ENCODE measurements at places on chromosomes 1 and 21.
A peak's percentile ranks its signal among the peaks of the same experiment; 100 is the strongest.

DNA sequence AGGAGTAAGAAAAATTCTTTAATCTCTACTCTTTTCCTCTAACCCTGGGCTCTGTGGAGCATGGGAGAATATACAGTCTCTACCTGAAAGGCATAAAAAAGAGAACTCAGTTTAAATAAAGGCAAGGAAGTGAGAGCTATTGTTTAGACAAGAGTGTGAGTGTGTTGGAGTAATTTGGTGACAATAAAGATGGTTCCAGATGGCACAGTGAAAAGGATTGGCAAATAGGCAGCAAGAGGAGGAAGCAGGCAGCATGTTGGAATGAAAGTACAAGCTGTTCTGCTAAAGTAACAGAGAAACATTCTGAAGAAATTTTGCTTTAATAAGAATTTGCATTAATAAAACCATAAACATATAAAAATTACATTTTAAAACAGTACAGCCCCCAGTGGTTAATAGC is 163.4 kb downstream of the DNM3 start:
- no peak for DNase-seq

DNA sequence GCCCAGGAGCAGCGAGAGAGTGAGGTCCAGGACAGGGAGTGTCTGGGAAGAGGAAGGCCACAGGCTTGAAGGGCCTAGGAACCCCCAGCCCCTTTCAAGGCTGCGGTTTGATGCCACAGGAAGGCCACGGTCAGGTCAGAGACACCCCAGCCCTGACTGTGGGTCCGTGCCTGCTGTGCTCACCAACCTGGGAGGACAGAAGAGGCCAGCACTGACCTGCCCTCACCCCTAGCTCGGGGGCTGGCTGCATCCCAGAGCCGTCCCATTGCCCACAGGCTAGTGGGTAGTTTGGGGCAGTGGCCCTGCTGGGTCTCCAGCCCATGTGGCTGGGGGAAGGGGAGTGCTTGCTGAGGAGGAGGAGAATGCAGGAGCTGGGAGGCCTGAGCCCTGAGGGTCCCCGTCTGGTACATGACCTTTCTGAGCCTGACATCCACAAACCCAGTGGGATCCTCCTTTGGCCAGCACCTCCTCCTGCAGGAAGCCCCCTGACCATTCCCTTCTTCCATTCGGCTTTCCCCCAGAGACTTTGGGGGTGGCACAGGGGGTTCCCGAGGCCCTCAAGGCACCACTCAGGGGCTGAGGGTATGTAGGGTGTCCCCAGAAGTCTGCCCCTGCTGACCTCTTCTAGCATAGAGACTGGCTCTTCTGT is 54.3 kb downstream of the WNT9A start:
- DNase-seq, result peak; percentile 25

GRCh38 chr1:165883056-165883455 is 55.6 kb downstream of the UCK2 start:
- DNase-seq, result no peak

DNA sequence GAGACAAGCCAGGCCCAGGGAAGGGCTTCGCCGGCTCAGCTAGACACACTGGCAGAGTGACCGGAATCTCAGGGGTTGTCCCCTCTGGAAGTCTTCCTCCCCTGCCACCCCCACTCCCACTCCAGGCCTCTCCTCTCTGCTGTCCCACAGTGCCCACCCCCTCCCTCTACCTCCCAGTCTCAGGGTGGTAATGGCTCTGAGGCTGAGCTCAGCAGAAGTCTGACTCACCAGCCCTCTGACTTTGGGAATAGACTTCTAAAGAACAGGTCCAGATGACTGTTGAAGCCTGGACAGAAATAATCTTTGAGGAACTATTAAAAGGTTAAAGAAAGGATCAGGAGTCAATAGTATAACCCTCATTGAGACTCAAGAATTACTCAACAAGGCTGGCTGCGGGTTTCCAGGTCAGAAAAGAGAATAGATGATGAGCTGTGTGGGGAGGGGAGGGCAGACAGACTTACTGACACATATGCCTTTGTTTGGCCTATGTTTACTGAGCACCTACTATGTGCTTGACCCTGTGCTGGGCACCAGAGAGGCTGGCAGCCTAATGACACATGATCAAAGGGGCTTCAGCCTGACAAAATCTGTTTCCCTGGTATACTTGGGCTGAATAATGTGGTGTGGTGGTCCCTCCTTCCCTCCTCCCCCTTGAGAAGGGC is 8.2 kb downstream of the HCRTR1 start:
- DNase-seq, result no peak

DNA sequence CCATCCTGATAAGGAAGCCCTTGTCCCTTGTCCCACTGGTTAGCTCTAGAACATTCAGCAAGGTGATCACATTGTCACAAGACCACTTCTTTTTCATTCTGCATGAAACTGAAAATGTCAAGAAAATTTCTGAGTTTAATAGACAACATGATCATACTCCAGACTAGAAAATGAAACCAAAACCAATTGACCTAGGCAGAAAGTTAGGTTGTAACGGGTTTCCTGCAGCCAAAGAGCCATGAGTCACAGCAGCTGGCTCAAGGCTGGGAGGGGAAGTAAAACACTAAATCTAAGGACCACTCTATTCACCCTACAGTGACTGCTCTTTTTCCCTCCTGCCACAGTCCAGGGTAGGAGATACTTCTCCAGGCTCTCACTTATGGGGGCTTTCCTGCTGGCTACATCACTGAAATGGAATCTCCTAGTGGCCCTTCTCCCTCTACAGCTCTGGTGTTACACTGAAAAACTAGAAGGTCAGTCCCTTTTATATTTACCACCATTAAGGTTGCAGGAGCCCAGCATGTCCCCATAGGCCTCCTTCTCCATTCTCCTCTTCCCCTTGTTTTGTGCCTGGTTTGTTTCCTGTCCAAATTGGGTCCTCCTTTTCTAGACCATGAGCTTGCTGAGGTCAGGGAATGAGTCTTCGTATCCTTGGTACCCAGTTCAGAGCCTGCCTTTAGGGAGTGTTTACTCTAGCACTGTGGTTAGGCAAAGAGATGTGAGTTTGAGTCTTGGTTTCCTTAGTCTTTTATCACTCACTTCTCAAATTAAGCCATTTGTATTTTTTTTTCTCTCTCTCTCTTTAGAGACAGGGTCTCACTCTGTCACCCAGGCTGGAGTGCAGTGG is 236.5 kb upstream of the JUN start:
- DNase-seq, result peak; percentile 31

GRCh38 chr1:4797429-4797828 is 143.0 kb downstream of the AJAP1 start:
- no peak for DNase-seq

DNA sequence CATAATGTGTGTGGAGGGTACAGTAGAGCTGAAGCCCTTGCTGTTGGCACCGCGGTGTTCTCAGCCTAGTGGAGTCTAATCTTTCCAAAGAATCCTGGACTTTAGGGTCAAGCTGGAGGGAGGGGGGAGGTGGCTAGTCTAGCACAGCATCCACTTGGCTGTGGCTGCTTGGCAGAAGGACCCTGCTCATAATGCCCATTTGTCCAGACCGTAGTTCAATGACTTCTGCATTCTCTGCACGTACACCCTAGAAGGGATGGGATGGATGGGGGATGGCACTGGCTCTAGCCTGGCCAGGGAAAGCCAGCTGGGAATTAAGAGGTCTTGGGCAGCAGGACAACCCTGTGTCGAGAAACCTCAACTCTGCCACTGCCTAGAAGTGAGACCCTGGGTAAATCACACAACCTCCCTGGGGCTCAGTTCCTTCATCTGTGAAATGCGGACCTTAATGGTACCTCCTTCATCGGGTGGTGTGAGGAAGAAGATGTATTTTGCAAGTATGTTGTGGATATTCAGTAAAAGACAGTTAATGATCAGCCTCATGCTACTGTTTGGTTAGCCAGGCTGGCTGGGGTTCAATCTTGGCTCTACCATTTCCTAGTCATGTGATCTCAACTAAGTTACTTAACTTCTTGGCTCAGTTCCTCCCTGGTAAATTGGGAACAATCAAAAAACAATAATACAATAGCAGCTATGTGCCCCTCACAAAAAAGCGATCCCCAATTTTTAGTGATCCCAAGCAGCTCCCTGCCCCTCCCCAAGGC is 27.2 kb upstream of the CLIC4 start:
- no peak for DNase-seq

DNA sequence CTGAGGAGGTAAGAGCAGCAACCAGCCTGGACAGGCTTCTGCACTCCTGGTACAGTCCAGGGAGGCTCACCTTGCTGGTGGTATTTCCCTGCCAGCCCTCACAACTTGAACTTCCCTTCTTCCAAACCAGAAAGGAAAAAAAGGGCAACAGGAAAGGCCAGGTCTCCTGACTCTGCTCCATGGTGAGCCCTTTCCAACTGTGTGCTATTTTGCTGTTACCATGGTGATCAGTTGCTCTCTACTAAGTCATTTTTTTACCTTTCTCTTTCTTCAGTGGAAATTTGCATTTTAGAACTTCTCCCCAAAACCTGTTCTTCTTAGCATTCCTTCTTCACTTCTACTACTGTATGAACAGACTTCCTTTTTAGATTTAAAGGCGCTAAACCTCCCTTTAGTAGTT is 164.3 kb downstream of the GRIK1 start:
- no peak for DNase-seq

- no peak for DNase-seq
Measured at GRCh38 chr1:60655679-60656355, 426.5 kb upstream of the NFIA start.

DNA sequence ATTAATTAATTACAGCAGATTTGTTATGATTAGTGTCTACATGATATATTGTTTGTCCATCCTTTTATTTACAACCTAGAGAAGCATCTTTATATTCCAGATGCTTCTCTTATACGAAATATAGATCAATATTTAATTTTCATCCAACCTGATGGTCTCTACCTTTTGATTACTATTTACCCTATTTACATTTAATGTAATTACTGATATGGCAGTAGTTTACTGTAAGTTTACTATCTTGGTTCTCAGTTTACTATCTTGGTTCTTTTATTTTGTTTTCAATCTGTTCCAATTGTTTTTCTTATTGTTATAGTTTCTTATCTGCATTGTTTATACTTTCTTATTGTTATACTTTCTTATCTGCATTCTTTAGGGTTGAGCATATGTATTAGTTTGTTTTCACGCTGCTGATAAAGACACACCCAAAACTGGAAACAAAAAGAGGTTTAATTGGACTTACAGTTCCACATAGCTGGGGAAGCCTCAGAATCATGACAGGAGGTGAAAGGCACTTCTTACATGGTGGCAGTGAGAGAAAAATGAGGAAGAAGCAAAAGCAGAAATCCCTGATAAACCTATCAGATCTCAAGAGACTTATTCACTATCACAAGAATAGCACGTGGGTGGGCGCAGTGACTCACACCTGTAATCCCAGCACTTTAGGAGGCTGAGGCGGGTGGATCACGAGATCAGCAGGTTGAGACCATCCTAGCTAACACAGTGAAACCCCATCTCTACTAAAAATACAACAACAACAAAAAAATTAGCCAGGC is 28.9 kb downstream of the FAF1 start:
- no peak for DNase-seq

- no peak for DNase-seq
Measured at GRCh38 chr1:46725736-46726108, 6.8 kb upstream of the EFCAB14 start.

GRCh38 chr1:228347181-228347580 is 59.5 kb downstream of the TRIM11 start:
- no peak for DNase-seq

DNA sequence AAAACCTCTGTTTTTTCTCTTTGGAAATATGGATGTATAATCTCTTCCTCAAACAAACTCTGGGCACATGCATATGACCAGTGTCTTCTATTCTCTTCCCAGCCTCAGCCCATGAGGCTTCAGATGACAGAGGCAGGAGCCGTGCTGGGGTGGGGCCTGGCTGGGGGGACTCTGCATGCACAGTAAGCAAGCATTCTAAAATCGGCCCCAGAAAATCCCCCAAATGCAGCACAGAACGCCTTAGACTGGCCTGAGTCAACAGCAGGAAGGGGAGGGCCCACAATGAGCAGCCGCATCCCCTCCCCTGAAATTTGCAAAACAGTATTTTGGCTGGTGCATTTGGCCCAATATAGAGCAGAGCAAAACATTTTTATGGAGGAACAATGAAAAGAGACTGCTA is 47.8 kb downstream of the ITPKB start:
- DNase-seq, result peak; percentile 77

GRCh38 chr1:89465201-89465600 is 59.4 kb upstream of the LRRC8B start:
- DNase-seq, result no peak

DNA sequence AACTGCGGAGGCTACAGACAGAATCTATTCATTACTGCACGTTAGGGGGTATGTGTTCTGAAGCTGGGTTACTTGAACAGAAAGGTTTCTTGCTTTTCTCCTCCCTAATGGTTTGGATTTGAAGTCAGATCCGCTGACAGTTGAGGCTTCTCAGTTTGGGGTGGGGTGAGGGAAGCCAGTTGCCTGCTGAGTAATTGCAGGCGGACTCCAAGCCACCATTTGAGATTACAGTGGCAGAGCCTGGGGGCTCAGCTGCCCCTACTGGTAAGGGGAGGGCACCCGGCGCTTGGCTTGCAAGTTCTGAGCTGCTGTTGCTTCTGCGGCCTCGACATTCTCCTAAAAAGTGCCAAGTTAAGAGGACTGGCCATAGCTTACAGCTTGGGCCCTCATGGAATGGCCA is 2.0 kb downstream of the GRHL3 start:
- no peak for DNase-seq

DNA sequence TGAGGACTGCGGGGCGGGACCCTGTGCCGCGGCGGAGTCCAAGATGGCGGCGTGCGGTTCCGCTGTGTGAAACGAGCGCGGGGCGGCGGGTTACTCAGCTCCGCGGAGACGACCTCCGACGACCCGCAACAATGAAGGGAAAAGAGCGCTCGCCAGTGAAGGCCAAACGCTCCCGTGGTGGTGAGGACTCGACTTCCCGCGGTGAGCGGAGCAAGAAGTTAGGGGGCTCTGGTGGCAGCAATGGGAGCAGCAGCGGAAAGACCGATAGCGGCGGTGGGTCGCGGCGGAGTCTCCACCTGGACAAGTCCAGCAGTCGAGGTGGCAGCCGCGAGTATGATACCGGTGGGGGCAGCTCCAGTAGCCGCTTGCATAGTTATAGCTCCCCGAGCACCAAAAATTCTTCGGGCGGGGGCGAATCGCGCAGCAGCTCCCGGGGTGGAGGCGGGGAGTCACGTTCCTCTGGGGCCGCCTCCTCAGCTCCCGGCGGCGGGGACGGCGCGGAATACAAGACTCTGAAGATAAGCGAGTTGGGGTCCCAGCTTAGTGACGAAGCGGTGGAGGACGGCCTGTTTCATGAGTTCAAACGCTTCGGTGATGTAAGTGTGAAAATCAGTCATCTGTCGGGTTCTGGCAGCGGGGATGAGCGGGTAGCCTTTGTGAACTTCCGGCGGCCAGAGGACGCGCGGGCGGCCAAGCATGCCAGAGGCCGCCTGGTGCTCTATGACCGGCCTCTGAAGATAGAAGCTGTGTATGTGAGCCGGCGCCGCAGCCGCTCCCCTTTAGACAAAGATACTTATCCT is 430 bp downstream of the RBM15 start:
- peak; percentile 76 for DNase-seq

DNA sequence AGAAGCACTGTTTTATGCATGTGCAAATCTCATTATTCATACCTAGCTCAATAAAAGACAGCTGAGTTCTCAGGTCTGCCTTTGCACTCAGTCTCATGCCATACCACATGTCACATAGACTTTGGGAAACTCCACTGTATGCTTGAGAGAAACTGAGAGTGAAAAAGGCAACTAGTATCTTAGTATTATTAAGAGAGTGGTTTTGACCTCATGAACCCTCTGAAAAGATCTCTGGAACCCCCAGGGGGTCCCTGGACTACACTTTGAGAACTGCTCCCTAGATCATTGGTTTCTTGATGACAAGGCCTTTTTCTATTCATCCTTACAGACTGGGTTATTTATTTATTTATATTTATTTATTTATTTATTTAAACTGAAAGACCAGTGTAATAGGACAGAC is 3.7 kb upstream of the RHEX start:
- DNase-seq, result no peak

- no peak for DNase-seq
Measured at GRCh38 chr1:67830226-67830625, 3.0 kb downstream of the GNG12 start.

Data from CD4-positive, alpha-beta T cell (primary cell).